ENCODE measurements at places on chromosomes 13 and 19.

GRCh38 chr13:50257646-50258045, 242.4 kb downstream of the KCNRG start:
- DNase-seq: no peak

DNA sequence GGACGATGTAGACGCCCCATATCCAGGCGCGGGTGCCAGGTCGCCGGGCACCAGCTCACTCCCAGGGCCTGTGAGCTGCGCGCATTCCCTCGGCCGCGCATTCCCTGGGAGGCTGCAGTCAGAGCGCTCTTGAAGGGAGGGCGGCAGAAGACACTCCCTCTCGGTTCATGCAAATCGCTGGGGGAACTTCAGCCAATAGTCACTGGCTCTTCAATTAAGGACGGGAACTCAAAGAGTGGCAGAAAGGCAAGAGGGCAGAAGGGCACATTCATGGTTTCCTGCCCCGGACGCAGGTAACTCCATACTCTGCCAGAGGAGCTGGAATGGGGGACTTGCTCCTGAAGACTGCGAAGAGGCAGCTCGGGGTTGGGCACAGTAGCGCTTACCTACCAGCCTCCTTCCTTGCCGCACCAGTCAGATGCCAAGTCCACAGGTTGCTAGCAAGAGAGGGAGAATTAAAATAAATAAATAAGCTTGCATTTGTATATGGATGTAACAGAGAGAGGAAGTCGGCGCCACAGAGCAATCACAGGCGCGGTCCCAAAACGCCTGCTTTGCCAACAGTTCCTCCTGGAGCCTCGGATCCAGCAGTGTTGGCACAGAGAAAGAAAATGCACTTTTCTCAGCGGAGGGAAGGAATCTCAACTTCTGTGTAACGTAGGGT, 459 bp downstream of the PCDH20 start:
- DNase-seq: no peak

GRCh38 chr19:7507884-7508283, 8.0 kb upstream of the ZNF358 start:
- DNase-seq: no peak

GRCh38 chr13:27442071-27442647, 8.2 kb downstream of the MTIF3 start:
- DNase-seq: peak; percentile 62

All from activated naive CD4-positive, alpha-beta T cell treated with anti-CD3 and anti-CD28 coated beads for 36 hours (primary cell).